Activated CD4-positive, alpha-beta T cell treated with anti-CD3 and anti-CD28 coated beads, Interleukin-2, amount 50 U/mL, for 16 hours (primary cell): ENCODE measurements at places on chromosomes 4 and X.
A peak's percentile ranks its signal among the peaks of the same experiment; 100 is the strongest.

- no peak for DNase-seq
Observed at GRCh38 chr4:100299046-100299840, 109.0 kb upstream of the DDIT4L start.

DNA sequence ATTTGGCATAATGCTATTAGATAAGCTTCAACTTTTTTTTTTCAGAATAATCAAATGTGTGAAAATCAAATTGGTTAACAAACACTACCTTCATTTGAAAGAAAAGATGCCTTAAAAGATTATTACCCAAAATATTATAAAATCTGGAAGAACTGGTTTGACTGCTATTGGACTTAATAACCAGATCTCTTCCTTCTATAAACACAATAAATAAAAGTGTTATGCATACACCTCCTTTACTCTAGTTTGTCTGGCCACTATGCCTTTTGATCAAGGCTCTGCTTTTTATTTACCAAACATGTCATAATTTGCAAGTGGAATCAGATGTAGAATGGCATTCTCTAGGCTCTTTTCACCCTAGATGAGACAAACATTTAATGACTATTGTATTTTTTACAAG, 897.3 kb upstream of the EPHA5 start:
- DNase-seq: no peak

- DNase-seq: no peak
Observed at GRCh38 chrX:150421816-150422215, 58.7 kb downstream of the MAMLD1 start.

DNA sequence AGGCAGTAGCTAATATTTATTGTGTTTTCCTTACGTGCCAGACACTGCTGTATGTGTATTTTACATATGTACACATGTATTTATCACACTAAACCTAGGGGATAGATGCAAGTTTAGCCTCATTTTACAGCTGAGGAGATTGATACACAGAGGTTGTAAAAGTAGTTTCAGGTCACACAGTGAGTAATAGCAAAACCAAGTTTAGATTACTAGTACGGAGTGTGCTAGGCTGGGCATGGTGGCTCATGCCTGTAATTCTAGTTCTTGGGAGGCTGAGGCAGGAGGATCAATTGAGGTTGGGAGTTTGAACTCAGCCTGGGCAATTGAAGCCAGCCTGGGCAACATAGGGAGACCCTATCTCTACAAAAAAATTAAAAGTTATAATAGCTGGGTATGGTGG, 701.1 kb upstream of the ATOH1 start:
- no peak for DNase-seq

DNA sequence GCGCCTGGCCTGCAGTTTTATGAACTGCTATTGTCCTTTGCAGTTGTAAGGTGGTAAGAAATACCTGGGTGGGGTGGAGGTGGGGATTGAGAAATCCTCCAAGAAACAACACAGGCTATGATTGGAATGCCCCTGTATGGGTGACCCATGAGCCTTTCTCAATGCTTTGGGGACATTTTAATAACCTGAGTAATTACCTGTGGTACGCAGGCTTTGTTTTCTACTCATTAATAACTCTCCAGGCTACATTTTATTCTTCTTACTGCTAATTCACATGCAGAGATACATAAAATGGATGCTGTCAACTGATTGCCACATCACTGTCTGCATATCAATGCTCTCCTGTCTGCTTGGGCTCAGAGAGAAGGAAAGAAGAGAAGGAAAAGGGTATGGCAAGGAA, 41.8 kb downstream of the PHEX start:
- no peak for DNase-seq

- DNase-seq: peak; percentile 29
Observed at GRCh38 chr4:68349279-68349648, 626 bp downstream of the YTHDC1 start.

- DNase-seq: no peak
Observed at GRCh38 chrX:16855363-16856075, 14.6 kb downstream of the RBBP7 start.

- DNase-seq: no peak
Observed at GRCh38 chr4:144338148-144338547, 197.6 kb upstream of the GYPA start.

DNA sequence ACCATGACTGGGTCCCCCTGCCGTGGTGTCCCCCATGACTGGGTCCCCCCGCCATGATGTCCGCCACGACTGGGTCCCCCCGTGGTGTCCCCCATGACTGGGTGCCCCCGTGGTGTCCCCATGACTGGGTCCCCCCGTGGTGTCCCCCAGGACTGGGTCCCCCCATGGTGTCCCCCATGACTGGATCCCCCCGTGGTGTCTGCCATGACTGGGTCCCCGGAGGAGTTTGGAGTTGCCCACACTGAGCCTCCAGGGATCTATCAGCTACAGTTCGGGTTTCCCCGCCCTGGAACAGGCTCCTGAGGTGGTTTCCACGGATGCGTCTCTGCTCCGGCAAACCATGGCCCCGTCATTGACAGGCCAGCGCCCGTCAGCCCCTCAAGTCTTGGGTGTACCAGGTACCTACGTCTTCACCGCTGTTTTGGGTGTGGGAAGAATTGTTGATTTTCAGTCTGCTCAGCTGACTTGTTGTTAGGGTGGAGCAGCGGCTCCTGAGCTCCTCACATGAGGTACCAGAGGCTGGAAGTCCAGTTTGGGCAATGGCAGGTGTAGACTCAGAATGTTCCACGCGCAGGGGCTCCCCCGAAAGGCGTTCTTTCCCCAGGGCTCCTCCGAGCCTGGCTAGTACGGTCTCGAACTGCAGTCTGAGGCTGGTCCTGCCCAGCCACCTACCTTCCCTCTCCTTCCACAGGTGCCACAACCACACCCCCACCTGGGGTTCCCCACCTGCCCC, 8.3 kb upstream of the PDE6B start:
- no peak for DNase-seq

DNA sequence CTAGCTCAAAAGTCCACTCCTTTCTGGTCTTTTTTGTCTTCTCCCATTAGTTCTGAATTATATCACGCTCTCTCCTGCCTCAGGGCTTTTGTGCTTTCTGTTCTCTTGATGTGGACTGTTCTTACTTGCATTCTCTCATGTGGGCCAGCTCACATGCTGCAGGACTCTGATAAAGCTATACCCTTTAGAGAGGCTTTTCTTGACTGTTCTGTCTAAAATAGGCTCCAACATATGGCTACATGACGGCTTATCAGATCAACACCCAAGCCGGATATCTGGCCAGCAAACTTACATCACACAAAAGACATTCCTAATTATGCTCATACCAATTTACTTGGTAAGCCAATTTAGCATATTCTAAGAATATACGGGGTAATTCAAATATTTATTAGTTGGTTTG, 1494.5 kb downstream of the TECRL start:
- DNase-seq: no peak

DNA sequence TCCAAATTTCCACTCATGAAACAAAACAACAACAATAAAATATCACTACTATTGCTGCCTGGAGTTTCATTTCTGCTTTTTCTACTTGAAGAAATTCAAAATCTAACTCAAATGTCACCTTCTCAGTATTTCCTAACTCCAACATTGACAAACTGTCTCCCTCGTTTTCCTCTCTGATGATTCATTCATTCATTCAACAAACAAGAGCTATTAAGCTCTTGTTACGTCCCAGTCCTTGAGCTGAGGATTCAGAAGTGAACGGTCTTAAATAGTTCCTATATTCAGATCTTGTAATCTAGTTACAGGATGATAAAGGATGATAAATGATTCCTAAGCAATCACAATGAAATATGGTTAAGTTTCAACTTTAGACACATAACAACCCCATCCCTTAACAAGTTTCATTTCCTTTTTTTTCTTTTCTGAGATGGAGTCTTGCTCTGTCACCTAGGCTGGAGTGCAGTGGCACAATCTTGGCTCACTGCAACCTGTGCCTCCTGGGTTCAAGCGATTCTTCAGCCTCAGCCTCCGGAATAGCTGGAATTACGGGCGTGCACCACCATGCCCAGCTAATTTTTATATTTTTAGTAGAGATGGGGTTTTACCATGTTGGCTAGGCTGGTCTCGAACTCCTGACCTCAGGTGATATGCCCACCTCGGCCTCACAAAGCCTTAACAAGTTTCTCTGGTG, 1.7 kb downstream of the SLC9B2 start:
- no peak for DNase-seq

DNA sequence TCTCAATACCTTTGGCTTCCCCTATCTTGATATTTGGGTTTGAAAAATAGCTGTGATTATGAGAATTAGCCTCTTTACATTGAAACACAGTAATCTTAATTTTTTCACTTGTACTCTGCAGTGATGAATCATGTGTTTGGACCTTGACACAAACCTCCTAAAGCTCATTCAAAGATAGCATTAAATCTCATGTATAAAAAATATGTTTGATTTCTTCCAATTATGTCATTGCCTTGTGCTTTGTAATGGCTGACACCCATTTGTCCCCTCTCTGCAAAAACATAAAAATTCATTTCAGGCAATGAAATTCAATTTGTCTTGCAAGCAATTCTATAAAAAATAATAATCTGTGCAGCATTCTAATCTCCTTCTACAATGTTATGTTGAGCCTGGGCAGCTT, 422.4 kb upstream of the BOD1L1 start:
- no peak for DNase-seq

- no peak for DNase-seq
Observed at GRCh38 chr4:170691168-170691567, 601.4 kb upstream of the AADAT start.

- DNase-seq: no peak
Observed at GRCh38 chrX:150308532-150309157, 54.5 kb upstream of the MAMLD1 start.

DNA sequence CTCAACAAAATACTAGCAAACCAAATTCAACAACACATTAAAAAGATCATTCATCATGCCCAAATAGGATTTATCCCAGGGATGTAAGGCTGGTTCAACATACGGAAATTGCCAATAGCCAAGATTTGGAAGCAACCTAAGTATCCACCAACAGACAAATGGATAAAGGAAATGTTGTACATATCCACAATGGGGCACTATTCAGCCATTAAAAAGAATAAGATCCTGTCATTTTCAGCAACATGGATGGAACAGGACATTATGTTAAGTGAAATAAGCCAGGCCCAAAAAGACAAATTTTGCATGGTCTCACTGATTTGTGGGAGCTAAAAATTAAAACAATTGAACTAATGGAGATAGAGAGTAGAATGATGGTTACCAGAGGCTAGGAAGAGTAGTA, 82.0 kb upstream of the FAM241A start:
- no peak for DNase-seq

GRCh38 chrX:118199997-118200396, 83.4 kb upstream of the KLHL13 start:
- DNase-seq: no peak

DNA sequence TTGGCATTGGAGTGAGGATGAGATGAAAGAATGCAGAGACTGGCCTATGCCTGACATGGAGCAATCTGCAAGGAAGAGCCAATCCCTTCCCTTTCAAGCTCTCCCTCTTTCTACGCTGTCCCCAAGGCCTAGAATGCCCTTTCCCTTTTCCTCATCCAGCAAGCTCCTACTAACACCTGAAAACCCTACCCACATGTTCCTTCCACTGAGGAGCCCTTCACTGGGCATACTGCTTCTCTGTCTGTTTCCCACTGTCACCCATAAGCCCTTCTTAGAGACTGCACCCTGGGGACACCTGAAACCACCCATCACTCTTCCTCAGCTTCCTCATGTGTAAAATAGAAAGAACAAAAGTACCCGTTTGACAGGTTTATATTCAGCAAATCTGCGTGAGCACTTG, 249.6 kb upstream of the PSAPL1 start:
- peak; percentile 34 for DNase-seq

- no peak for DNase-seq
Observed at GRCh38 chr4:163167333-163167626, 590 bp upstream of the NAF1 start.

GRCh38 chr4:8230033-8230432, 30.9 kb downstream of the SH3TC1 start:
- no peak for DNase-seq

GRCh38 chrX:54358424-54359211, 772 bp upstream of the WNK3 start:
- peak; percentile 16 for DNase-seq

GRCh38 chr4:164770010-164770724, 16.2 kb downstream of the SMIM31 start:
- DNase-seq: no peak

- no peak for DNase-seq
Observed at GRCh38 chr4:128917781-128918180, 108.3 kb downstream of the JADE1 start.

DNA sequence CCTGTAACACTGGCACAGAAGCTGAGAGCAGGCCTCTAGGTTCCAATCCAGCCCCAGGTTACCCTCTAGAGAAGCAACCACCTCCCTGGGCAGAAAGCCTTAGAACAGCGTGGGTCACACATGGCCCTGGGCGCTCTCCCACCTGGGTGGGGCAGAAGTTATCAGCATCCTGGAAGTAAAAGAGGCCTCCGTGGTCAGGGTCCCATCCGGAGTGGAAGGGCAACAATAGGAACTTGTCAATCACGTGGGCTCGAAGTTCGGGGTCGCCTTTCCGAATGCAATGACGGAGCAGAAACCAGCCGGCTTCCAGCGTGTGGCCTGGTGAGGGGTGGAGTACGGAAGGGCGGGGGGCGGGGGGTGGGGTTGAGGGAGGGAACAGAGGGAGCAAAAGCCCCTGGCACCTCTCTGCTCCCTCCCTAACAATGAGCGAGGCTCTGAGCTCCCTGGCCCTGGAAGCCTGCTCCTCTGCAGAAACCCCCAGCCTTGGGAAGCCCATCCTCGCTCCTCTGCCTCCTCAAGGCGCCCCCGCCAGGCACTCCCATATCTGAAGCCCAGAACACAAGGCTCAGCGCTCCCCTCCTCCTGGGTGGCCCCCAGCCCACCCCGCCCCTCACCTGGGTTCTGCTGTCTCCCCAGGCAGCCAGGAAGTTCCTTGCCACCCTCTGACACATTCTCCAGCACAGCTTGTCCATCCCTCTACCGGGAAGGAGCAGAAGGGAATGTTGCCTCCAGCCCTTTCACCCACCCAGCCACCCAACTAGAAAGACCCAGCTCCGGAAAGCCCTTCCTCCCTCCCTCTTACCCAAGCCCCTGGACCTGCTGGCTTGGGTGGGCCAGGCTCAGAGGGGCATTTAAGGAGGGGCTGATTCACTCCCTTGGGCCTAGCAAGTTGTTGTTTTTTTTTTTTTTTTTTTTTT, 2.8 kb downstream of the RENBP start:
- no peak for DNase-seq

GRCh38 chr4:32455231-32455630, 1735.1 kb downstream of the PCDH7 start:
- DNase-seq: no peak

DNA sequence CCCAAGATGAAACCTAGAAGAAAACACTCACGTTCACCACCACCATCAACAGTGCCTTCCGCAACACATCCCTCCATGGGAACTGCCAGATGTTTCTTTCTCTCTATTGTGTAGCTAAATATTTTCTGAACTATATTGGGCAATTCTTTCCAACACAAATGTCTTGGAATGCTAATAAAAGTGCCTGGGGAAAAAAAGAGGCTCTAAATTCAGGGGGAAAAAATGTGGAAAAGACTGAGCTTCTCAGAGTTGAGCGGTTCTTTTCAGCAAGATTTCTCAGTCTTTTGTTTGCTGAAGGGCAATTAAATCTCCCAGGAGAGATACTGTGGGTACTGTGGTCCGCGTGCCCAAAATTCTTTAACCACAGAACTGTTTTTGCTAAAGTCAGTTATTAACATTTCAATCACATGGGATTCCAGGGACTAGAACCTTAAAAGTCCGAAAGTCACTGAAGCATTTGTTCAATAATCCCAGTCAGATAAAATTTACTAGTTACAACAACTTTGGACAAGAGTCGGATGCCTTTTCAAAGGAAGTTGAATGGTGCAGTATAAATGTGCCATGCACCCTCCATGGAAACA, 51.9 kb upstream of the DHRSX start:
- DNase-seq: no peak

- DNase-seq: no peak
Observed at GRCh38 chrX:56932653-56933339, 62.5 kb downstream of the SPIN3 start.
